IPS DF 6.9 (cell line): ENCODE measurements at places on chromosomes 12 and 14.
A peak's percentile ranks its signal among the peaks of the same experiment; 100 is the strongest.

- DNase-seq, result no peak
- no peak overlapping the region for H3K27ac ChIP-seq
- no peaks in the 10 kb centered on the region for H3K36me3 ChIP-seq
- peaks cover 11% of the 10 kb centered on the region for H3K4me1 ChIP-seq
- no peaks in the 10 kb centered on the region for H3K27me3 ChIP-seq
These were observed 13.8 kb downstream of the MEG3 start for GRCh38 chr14:100839681-100840111.

DNA sequence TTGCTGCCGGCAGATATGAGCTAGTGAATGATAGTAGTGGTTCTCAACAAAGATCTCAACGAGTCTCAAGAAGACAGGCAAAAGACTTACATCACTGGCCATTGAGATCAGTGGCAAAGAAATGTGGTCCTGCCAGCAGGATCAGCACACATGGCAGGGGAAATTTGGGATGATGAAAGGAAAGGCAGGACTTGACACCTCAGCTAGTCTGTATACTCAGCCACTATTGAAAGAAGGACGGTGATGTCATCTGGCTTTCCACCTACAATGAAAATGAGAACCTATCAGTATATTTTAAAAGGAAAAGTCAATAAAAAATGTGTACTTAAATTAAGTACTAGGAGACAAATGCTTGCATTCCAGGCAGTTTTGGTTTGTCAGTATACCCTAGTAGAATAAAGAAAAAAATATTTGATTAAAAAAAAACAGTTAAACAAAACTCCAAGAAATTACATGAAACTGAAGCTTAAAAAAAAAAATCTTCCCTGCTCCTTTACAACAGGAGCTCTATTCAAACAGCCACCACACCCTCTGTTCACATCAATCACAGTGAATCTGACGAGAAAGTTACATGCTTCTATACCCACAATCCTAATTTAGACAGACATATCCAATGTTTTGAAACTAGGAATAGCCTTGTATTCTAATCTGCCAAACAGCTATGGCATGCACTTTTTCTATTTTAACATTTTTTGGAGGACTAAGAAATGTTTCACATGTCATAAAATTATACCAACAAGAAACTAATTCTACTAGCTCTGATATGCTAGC lies 34.9 kb downstream of the RAD9B start:
- H3K36me3 ChIP-seq, result peaks cover 2% of the 10 kb centered on the region; the same call in 1 of the 2 replicates
- H3K27ac ChIP-seq, result no peak overlapping the region
- H3K4me1 ChIP-seq, result peaks cover 2% of the 10 kb centered on the region; the same call in 1 of the 2 replicates
- H3K27me3 ChIP-seq, result no peaks in the 10 kb centered on the region

DNA sequence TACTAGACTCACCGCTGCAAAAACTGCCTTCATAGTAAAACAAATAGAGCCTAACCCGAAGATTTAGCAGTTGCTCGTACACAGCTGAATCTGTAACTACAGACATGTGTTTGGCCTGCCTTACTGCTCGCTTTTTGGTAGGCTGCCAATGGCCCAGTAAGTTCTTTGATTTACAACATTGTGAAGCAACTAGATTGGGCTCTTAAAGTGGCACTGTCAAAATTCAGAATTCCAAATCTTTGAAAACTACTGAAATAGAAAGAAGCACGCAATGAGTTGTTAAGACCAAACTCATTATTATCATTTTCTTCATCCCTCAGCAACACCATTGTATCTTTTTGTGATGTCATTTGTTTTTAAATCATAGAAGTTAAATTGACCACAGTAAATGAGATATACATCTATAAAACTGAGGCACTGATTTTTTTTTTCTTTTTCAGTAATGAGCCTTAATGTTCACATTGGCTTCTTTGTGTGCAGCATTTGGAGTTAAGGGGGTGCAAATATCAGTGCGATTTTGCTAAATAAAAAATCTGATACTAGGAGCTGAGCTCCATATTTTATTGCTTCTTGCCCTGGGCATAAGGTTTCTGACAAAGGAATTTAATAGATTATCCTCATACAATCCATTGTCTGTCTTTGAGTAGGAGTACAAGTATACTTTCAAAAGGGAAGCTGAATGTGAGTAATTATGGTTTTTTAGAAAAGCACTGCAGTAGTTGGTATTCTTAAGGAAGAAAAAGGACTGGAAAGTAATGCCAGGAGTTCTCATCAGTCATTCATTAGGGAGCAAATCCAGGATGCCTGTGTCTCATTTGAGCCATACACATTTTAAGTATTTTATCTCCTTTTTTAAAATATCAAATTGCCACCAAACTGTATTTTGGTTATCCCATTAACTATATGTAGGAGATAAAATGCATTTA lies 138.5 kb downstream of the KICS2 start:
- no peak overlapping the region for H3K4me3 ChIP-seq
- no peak for DNase-seq
- H3K27me3 ChIP-seq, result no peaks in the 10 kb centered on the region
- H3K27ac ChIP-seq, result no peak overlapping the region

DNA sequence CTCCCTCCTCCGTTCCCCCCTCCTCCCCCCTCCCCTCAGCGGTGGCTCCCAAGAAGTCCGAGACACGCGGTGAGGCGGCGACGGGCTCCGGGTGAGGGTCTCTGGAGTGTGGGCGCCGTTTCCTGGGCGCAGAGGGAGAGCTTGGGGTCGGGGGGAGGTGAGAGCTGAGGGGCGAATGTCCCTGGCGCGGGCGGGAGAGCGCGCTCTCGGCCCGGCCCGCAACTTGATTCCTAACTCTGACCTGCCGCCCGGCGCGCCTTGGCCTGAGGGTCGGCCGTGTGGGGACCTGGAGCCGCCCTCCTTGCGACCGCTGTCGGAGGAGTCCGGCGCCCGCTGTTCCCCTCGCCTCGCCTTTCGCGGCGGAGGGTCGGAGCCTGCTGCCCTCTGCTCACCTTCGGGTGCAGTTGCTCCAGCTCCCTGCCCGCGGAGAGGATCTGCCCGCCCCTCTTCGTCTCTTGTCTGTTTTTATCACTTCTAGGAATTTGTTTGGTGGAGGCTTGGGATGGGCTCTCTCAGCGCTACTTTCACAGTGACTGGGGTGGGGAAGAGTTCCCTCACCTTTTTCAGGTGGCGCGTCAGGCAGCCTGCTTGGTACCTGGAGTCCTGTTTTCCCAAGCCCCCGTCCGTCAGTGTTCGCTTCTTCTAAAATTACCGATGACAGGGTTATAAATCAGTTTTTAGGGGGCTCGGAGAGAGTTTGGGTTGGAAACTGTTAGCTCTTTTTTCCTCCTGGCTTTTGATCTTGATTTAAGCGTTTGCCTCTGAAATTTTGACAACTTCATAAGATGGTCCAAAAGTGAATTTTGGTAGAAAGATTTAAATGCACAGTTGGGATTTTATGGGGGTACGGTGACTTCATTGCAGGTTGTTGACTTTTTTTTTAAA lies 495 bp downstream of the ADIPOR2 start:
- H3K27ac ChIP-seq, result no peak overlapping the region
- H3K4me1 ChIP-seq, result no peaks in the 10 kb centered on the region
- DNase-seq, result no peak
- H3K36me3 ChIP-seq, result no peaks in the 10 kb centered on the region
- H3K4me3 ChIP-seq, result peak overlapping the region; percentile 58; the same call in 1 of the 2 replicates

DNA sequence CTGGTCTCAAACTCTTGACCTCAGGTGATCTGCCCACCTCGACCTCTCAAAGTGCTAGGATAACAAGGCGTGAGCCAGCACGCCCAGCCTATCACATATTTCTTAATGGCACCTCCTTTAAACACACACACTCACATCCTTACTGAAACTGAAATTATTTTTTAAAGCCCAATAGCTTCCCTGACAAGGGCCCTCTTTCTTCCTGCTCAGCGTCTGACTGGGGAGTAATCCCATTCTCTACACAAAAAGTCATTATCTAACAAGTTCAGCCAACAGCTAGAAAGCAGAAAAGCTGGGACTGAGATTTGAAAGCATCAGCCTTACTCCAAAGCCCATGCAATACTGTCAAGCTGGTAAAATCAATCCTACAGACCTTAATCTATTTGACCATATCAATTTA lies 10.0 kb upstream of the AICDA start:
- no peak overlapping the region for H3K4me3 ChIP-seq
- no peaks in the 10 kb centered on the region for H3K27me3 ChIP-seq
- no peaks in the 10 kb centered on the region for H3K36me3 ChIP-seq
- no peak for DNase-seq
- no peak overlapping the region for H3K27ac ChIP-seq

DNA sequence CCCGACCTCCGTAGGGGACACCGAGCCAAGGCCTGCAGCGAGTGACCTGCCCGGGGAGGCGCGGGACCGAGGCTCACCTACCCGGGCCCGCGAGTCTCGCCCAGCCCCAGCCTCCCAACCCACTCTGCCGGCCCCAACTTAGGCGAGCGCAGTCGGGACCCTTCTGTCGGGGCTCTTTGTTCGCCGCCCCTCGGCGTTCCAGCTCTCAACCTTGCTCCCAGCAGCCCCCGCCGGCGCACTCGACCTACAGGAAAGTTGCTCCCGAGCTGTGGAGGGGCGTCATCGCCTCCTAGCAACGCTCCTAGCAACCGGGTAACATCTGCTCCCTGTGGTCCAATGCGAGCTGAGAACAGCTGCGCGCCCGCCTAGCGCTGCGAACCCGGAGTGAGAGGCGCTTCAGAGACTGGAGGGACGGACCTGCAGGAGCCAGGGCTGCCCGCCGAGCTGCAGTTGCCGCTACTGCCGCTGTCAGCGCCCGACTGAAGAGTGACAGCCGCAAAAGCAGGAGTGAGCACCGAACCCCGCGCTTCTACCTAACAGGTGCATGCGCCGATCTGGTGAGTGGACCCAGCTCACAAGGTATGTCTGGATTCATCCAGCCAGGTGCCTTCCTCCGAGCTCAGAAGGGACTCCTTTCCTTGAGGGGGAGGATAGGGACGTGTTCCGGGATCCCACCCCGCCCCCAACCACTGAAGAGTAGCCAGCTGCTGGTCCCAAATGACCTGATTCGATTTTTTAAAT lies 355.0 kb downstream of the SNAPC1 start:
- H3K4me1 ChIP-seq, result peaks cover 1% of the 10 kb centered on the region; the same call in 1 of the 2 replicates
- H3K27me3 ChIP-seq, result peaks cover 6% of the 10 kb centered on the region
- H3K27ac ChIP-seq, result no peak overlapping the region
- peak; percentile 86 for DNase-seq

GRCh38 chr12:65946821-65947220 lies 122.5 kb downstream of the HMGA2 start:
- no peaks in the 10 kb centered on the region for H3K27me3 ChIP-seq
- no peaks in the 10 kb centered on the region for H3K4me1 ChIP-seq
- no peak overlapping the region for H3K27ac ChIP-seq
- no peaks in the 10 kb centered on the region for H3K36me3 ChIP-seq
- no peak for DNase-seq
- no peak overlapping the region for H3K4me3 ChIP-seq

- H3K36me3 ChIP-seq, result no peaks in the 10 kb centered on the region
- H3K27me3 ChIP-seq, result no peaks in the 10 kb centered on the region
- no peak overlapping the region for H3K4me3 ChIP-seq
- H3K4me1 ChIP-seq, result no peaks in the 10 kb centered on the region; the same call in 1 of the 2 replicates
- H3K27ac ChIP-seq, result no peak overlapping the region
- no peak for DNase-seq
These were observed 83.0 kb upstream of the FAR2 start for GRCh38 chr12:29066011-29066588.

DNA sequence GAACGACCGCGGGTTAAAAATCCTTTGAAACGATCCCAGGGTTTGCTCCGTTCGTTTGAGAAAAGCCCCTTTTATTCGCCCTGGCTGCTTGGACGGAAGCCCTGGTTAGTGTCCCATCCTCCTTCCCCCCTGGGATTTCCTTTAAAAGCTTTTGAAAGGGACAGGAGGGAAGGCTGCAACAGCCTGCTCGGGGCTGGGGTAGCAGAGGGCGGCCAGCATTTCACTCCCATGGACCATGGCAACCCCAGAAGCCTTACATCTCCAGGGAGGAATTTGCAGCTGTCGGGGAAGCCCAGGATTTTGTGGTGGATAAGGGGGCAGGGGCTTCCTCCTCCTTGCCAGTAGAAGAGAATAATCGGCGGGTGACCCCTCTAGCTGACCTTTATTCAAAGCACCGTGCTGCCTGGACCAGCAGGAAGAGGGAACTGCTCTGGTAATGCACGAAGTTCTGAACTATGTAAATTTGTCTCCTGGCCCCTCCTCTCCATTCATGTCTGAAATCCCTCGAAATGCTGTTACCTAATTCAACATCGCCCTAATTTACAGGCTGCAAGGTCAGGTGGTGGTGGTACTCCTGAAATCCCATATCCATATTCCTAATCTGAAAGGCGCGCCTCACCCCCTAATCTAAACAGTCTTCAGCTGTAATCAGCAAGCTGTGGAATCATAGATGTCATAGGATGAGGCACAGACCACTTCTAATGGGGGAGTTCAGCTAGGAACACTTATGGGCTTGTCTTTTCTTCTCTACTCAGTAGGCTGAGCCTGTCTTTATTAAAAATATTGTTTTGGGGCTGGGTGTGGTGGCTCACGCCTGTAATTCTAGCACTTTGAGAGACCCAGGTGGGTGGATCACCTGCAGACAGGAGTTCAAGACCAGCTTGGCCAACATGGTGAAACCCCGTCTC lies 1.0 kb upstream of the CLIP1 start:
- no peaks in the 10 kb centered on the region for H3K27me3 ChIP-seq
- H3K4me3 ChIP-seq, result peak overlapping the region; percentile 73; the same call in 1 of the 2 replicates
- DNase-seq, result no peak
- H3K36me3 ChIP-seq, result no peaks in the 10 kb centered on the region

- H3K4me3 ChIP-seq, result no peak overlapping the region
- no peak for DNase-seq
- no peaks in the 10 kb centered on the region for H3K36me3 ChIP-seq
- H3K27me3 ChIP-seq, result no peaks in the 10 kb centered on the region
- H3K27ac ChIP-seq, result no peak overlapping the region
- no peaks in the 10 kb centered on the region for H3K4me1 ChIP-seq
These were observed 113.6 kb upstream of the RAP1B start for GRCh38 chr12:68497107-68497506.

DNA sequence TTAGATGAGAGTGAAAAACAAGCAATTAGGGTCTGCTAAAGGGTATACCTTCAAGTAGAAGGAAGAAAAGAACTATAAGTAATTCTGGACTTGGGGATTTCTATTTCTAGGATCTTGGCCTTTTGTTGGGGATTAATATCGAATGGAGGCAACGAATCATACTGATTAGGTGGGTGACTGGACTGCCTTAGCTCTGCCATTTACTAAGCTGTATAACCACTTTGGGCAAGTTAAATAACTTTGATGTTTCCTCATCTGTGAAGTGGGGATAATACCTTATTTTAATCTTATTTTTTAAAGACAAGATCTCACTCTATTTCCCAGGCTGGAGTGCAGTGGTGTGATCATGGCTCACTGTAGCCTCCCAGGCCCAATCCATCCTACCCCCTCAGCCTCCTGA lies 6.6 kb downstream of the IKBIP start:
- no peaks in the 10 kb centered on the region for H3K27me3 ChIP-seq
- no peak overlapping the region for H3K27ac ChIP-seq
- no peaks in the 10 kb centered on the region for H3K4me1 ChIP-seq
- no peaks in the 10 kb centered on the region for H3K36me3 ChIP-seq
- no peak for DNase-seq

GRCh38 chr14:97491697-97492096 lies 694.5 kb downstream of the VRK1 start:
- DNase-seq, result no peak
- H3K36me3 ChIP-seq, result no peaks in the 10 kb centered on the region
- no peak overlapping the region for H3K27ac ChIP-seq
- H3K4me1 ChIP-seq, result no peaks in the 10 kb centered on the region
- no peak overlapping the region for H3K4me3 ChIP-seq

GRCh38 chr12:966724-967123 lies 17.2 kb upstream of the RAD52 start:
- no peaks in the 10 kb centered on the region for H3K4me1 ChIP-seq
- no peaks in the 10 kb centered on the region for H3K27me3 ChIP-seq
- no peak for DNase-seq
- no peaks in the 10 kb centered on the region for H3K36me3 ChIP-seq
